ENCODE measurements at places on chromosomes 12 and 14. TPM values are rescaled to one million over a fixed set of nuclear protein-coding genes. Genes with fewer than 3 reads are reported as not detected.

Gene MUCL1
- not detected for total RNA-seq

- no peak for DNase-seq
These were observed 502.4 kb upstream of the ATP2B1 start for GRCh38 chr12:90211017-90211416.

DNA sequence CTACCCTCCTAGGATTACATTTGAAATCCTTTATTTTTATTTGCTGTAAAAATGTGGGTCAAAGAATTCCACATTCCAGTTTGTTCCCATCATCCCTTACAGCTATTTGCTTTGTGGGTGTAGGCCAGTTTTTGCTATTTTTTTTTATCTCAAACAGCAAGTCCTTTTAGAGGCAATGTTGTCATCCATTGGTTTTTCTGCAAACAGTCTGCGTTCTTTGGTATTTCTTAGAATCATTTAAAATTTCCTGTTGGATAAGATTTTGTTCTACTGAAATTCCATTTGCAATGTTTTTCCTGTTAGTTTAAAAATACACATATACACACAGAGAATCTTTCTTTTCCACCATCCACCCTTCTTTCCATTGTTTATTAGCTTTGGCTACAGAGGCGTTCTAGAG is 53.3 kb upstream of the STK38L start:
- DNase-seq = no peak

DNA sequence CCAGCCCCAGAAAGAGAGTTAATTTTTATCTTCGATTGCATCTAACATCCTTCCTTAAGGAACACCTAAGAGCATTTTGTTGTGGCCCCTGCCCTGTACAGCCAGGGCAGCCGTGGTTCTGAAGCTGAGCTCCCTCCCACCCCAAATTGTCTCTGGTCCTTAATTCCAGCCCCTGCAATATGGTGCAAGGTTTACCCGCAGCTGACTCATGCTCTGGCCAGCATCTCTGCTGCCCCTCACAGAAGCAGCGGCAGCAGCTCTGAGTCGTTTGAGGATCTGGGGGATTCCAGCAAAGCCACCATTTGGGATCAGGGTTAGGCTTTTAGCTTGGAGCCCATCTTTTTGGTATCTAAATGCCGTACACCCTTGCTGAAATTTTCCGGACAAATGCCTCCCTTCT is 3.3 kb downstream of the DLK1 start:
- no peak for DNase-seq

GRCh38 chr14:66009089-66009488 is 477.1 kb upstream of the CCDC196 start:
- DNase-seq = no peak
